ENCODE measurements at places on chromosomes 1 and 21.

- no peak for DNase-seq
- no peak overlapping the region for H3K4me3 ChIP-seq
- no peaks in the 10 kb centered on the region for H3K4me1 ChIP-seq
- H3K27me3 ChIP-seq: no peaks in the 10 kb centered on the region
Observed at GRCh38 chr1:34606504-34606903, 148.3 kb upstream of the GJB5 start.

GRCh38 chr1:198499588-198499987 lies 40.9 kb downstream of the ATP6V1G3 start:
- no peaks in the 10 kb centered on the region for H3K27me3 ChIP-seq
- DNase-seq: no peak
- H3K36me3 ChIP-seq: no peaks in the 10 kb centered on the region
- H3K27ac ChIP-seq: no peak overlapping the region
- no peak overlapping the region for H3K4me3 ChIP-seq

DNA sequence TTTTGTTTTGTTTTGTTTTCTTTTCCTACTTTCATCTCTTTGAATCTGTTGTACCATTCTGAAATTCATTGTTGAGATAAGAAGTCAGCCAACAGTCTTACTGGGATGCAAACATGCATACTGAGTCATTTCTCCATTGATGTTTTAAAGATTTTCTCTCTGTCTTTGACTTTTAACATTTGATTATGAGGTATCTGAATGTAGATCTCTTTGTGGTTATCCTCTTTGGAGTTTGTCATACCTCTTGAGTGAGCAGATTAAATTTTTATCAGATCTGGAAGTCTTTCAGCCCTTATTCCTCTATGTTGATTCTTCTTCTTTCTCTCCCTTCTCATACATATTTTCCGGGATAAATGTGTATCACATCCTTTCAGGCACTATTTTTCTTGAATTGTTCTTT lies 406.9 kb upstream of the NCAM2 start:
- no peak overlapping the region for H3K4me3 ChIP-seq
- no peaks in the 10 kb centered on the region for H3K27me3 ChIP-seq
- H3K36me3 ChIP-seq: no peaks in the 10 kb centered on the region
- H3K27ac ChIP-seq: no peak overlapping the region
- no peaks in the 10 kb centered on the region for H3K4me1 ChIP-seq

DNA sequence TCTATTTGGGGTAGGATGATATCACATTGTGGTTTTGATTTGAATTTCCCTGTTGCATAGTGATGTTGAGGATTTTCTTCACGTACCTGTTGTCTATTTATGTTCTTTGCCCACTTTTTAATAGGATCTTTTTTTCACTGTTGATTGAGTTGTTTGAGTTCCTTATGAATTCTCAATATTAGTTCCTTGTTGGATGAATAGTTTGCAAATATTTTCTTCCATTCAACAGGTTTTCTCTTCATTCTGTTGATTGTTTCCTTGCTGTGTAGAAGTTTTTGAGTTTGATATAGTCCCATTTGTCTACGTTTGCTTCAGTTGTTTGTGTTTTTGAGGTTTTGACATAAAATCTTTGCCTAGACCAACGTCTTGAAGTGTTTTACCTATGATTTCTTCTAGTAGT lies 369.5 kb upstream of the CAMK1G start:
- no peaks in the 10 kb centered on the region for H3K27me3 ChIP-seq
- H3K27ac ChIP-seq: no peak overlapping the region
- H3K4me3 ChIP-seq: no peak overlapping the region
- H3K36me3 ChIP-seq: no peaks in the 10 kb centered on the region
- no peak for DNase-seq

DNA sequence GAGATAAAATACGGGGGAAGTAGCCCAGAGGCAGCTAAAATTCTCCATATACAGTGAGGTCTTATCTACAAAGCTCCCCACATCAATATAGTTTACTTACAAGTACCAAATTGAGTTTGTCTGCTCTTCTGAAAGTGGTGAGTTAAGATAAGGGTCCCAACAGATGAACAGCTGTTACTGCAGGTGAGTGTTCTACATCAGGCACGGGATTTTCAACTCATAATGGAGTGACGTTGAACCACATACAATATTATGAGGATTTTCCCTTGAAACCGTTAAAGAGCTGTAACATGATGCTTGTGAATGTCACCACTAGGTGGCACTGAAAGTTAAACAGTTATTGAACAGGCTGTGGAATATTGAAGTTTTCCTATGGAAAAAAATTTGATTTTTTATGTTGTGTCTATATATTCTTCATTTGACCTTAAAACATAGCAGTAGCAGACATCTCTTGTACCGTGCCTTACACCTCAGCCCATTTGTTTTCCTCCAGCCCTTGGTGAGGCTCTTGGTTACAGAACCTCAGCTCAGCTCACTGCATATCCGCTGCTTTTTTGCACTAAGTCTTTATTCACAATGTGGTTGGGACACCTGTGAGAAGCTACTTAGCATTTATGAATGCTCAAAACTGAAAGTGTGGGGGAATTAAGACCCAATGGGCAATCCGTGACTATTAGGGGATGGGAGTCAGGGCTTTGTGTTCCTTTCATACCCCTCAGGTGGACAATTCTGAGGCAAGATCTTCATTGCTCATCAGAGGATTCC lies 23.2 kb downstream of the CD1D start:
- peaks cover 1% of the 10 kb centered on the region for H3K4me1 ChIP-seq
- DNase-seq: no peak
- no peaks in the 10 kb centered on the region for H3K27me3 ChIP-seq
- H3K27ac ChIP-seq: no peak overlapping the region

- H3K27me3 ChIP-seq: no peaks in the 10 kb centered on the region
- no peak overlapping the region for H3K4me3 ChIP-seq
- H3K27ac ChIP-seq: no peak overlapping the region
- no peak for DNase-seq
- H3K36me3 ChIP-seq: no peaks in the 10 kb centered on the region
Observed at GRCh38 chr1:197272791-197273190, 4.7 kb downstream of the CRB1 start.

GRCh38 chr1:59052166-59052590 lies 244.7 kb upstream of the FGGY start:
- H3K27me3 ChIP-seq: no peaks in the 10 kb centered on the region
- no peak for DNase-seq
- H3K4me3 ChIP-seq: no peak overlapping the region
- H3K27ac ChIP-seq: no peak overlapping the region
- no peaks in the 10 kb centered on the region for H3K4me1 ChIP-seq

DNA sequence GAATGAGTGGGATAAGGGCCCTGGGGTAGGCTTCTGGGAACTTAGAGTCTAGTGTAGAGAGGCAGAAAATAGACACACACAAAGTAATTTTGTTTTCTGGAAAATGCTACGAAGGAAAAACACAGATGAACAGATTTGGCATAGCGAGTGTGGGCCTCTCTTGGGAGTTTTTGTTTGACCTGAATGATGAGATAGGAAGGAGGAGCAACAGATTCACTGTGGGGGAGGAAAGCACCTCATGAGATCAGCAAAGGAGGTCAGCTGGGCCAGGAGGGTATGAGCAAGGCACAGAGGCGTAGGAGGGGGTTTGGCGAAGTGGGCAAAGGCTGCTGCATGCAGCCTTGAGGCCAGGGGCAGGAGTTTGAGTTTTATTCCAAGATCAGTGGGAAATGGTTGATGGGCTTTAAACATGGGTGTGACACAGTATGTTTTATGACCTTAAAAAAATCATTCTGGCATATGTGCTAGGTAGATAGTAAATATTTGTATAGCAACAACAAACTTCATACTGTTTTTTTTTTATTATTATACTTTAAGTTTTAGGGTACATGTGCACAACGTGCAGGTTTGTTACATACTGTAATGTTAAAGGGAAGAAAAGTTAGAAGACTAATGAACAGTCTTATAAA lies 57.9 kb downstream of the FGGY start:
- no peaks in the 10 kb centered on the region for H3K4me1 ChIP-seq
- H3K27ac ChIP-seq: no peak overlapping the region
- H3K36me3 ChIP-seq: no peaks in the 10 kb centered on the region
- DNase-seq: no peak
- no peaks in the 10 kb centered on the region for H3K27me3 ChIP-seq

DNA sequence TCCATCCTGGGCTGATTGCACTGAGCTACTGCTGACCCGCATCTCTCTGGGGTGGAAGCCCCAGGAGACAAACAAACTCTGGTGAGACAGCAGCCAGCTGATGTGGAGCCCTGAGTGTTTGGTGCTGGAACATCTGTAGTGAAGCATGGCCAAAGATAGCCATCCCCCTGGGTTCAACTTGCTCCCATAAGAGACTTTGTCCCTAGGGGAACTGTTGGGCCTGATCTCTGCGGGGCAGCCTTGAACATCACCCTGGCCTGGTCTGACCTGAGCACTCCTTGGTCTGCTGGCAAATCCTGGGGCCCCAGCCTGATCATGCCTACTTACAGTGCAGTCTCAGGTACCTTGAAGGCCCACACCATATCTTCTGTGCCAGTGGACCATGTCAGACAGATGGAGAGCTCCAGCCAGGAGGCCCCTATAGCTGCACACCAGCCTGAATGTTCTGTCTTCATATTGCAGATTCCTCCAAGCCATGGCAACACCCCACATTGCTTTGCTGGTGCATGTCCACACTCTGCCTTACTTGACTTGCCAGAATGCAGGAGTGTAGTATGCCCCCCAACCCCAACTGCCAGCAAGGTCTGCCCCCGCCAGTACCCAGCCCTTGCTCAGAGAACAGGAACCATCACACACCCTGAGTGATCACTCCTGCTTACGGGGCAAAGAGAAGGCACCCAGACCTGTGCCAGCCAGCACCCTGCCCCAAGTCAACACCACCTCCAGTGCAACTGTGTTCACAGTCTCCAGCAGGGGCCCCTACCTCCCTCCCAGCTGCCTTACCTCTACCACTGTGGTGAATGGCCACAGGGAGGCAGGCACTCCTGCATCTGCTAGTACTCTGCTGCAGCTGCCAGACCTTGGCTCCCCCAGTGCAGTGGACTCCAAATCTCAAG lies 690.5 kb upstream of the NR5A2 start:
- H3K27ac ChIP-seq: no peak overlapping the region
- DNase-seq: no peak
- H3K36me3 ChIP-seq: no peaks in the 10 kb centered on the region
- H3K4me1 ChIP-seq: no peaks in the 10 kb centered on the region

DNA sequence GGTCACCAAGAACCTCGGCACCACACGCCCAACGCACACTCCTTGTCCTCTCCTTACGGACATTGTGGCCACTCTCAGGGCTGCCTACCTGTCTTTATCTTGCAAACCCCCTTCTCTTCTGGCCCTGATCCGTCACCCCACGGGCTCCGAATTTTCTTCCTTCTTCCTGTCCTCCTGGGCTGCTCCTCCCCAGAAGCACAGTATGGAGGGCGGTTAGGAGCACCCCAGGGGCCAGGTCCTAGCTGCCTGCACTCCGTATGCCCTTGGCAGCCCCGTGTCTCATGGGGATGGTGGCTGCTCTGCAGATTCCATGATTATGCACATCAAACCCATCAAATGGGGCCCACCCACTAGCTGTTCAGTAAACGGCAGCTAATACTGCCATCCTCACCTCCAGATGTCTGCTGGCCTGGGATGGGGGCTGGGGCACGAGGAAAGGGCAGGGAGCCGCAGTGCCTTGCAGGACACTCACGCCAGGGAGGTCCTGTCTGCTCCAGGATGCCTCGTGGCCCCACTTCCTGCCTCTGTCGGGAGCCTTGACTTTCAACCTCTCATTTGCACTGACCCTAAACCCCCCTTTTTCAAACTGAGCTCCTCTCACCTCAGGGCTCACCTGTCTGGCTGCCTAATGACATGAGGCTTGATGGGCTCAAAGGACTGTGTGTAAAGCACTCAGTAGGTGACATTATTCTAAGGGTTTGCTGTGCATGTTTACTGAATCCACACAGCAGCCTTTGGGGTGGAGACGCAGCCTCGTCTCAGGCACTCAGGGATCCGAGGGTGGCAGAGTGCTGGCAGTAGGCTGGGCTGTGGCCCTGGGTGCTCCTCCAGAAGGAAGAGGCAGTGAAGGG lies 4.4 kb downstream of the TTC34 start:
- H3K4me1 ChIP-seq: no peaks in the 10 kb centered on the region
- no peak for DNase-seq
- H3K27ac ChIP-seq: no peak overlapping the region
- H3K4me3 ChIP-seq: no peak overlapping the region

- H3K4me3 ChIP-seq: no peak overlapping the region
- peaks cover 3% of the 10 kb centered on the region for H3K4me1 ChIP-seq
- DNase-seq: no peak
- H3K27ac ChIP-seq: no peak overlapping the region
- H3K27me3 ChIP-seq: no peaks in the 10 kb centered on the region
Observed at GRCh38 chr1:67680486-67680885, 4.5 kb upstream of the GADD45A start.

GRCh38 chr1:7220007-7220406 lies 434.8 kb downstream of the CAMTA1 start:
- H3K36me3 ChIP-seq: no peaks in the 10 kb centered on the region
- no peak for DNase-seq
- H3K4me3 ChIP-seq: no peak overlapping the region
- no peaks in the 10 kb centered on the region for H3K4me1 ChIP-seq
- no peaks in the 10 kb centered on the region for H3K27me3 ChIP-seq

DNA sequence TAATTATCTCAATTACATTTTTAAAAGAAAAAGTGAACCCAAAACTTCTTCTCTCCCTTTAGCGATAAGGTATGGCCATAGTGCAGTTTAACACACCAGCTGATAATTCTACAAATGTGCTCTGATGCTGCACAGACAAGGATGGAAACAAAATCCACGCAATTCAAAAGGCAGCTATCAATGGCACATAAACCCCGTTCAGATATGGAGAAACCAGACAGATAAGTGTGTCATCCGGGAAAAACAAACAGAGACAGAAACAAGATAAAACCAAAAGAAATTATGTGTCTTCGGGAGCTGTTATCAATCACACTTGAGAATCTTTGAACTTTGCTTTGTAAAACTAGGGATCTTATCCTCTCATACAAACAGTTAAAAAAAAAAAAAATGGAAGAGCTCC lies 73.6 kb downstream of the SIPA1L2 start:
- no peak for DNase-seq
- no peaks in the 10 kb centered on the region for H3K36me3 ChIP-seq
- no peaks in the 10 kb centered on the region for H3K27me3 ChIP-seq
- H3K4me3 ChIP-seq: no peak overlapping the region
- no peak overlapping the region for H3K27ac ChIP-seq
- peaks cover 7% of the 10 kb centered on the region for H3K4me1 ChIP-seq

GRCh38 chr1:202752774-202753173 lies 42.5 kb upstream of the SYT2 start:
- H3K4me1 ChIP-seq: no peaks in the 10 kb centered on the region
- no peak overlapping the region for H3K27ac ChIP-seq
- no peak for DNase-seq
- no peak overlapping the region for H3K4me3 ChIP-seq
